ENCODE measurements at places on chromosomes 3 and 15.

- no peak for DNase-seq
These were observed 40.4 kb upstream of the PRICKLE2 start for GRCh38 chr3:64265646-64266045.

DNA sequence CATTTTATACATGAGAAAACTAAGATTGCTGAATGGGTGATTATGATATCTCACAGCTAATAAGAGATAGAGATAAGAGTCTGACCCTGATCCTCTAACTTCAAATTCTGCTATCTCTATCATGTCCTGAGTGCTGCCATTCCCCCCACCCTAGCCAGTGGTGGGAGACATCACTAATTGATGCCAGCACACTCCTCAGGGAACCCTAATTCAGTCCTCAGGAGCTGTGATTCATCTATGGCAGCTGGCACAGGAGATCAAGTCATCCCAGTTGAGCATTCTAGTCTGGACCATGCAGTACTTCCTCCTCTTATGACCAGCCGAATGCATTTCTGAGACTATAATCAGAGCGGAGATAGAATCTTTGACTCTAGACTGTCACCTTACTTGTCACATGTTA, 71.9 kb downstream of the SYNM start:
- no peak for DNase-seq

- peak; percentile 31 for DNase-seq
These were observed 162.4 kb upstream of the CGNL1 start for GRCh38 chr15:57213862-57214261.

DNA sequence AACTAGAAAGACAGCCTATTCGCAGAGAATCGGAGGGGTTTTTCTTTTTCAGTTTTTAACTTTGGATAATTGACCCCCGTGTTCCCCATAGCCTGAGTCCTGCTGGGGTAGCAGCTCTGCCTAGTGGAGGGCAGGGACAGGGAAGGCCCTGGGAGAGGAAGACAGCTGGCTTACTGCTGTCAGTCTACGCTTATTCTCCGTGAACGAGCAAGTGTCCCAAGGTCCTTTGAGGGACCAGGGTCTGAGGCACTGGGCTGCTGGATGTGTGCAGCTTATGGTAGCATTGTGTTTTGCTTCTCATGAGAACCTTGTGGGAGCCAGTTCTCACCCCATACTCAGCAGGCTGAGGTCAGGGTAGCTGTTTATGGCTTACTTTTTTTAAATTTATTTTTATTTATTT, 3.0 kb downstream of the LIMD1 start:
- DNase-seq, result no peak

GRCh38 chr3:69197455-69197854, 75.1 kb upstream of the LMOD3 start:
- no peak for DNase-seq

- DNase-seq, result no peak
These were observed 22.5 kb downstream of the CCDC33 start for GRCh38 chr15:74258456-74259291.

GRCh38 chr3:59677747-59678702, 628.2 kb upstream of the CFAP20DC start:
- DNase-seq, result no peak

GRCh38 chr3:129645286-129645685, 38.8 kb upstream of the PLXND1 start:
- no peak for DNase-seq

- no peak for DNase-seq
These were observed 34.0 kb upstream of the DUSP7 start for GRCh38 chr3:52090131-52090932.

- no peak for DNase-seq
These were observed 10.7 kb downstream of the CEP63 start for GRCh38 chr3:134496471-134497071.

DNA sequence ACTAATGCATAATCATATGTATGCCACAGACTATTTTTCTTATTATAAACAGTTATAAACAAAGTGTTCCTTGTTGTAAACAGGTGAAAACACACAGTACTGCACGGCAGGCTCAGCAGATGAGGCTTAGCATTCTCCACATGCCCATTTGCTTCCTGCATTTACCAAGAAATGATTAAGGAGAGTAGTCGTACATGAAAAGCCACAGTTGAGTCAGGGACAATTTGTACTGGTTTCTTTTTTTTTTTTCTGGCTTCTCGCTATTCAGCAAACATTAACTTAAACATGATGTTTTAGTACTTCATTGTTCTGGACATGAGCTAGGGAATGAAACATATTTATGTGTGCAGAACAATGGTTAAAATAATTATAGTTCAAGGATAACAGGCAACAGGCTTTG, 63.4 kb downstream of the GHSR start:
- no peak for DNase-seq

DNA sequence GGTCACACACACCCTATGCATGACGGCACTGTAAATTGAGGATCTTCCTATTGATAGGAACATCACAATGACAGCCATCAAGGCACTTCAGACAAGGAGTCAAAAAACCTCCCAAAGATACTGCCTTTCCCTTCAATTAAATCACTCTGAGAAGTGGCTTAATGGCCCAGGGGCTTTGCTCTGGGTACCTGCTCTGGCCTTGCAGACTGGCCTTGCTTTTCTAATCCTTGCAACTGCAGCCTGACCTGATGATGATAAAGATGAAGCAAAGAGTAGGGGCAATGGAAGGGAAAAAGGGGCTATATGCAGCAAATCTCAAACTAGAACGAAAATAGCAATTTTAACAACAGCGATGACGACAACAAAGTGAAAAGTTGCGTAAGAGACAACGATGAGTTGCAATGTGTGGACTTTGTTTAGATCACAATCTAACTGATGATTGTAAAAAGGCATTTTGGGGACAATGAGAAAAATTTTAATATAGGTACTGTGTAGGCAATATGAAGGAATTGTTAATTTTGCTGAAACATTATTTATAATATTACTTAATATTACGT, 14.6 kb downstream of the ADAMTS9 start:
- DNase-seq, result no peak

GRCh38 chr3:42101481-42101880, 10.3 kb downstream of the TRAK1 start:
- DNase-seq, result no peak

GRCh38 chr3:160105907-160106584, 117.4 kb downstream of the IL12A start:
- DNase-seq, result no peak

DNA sequence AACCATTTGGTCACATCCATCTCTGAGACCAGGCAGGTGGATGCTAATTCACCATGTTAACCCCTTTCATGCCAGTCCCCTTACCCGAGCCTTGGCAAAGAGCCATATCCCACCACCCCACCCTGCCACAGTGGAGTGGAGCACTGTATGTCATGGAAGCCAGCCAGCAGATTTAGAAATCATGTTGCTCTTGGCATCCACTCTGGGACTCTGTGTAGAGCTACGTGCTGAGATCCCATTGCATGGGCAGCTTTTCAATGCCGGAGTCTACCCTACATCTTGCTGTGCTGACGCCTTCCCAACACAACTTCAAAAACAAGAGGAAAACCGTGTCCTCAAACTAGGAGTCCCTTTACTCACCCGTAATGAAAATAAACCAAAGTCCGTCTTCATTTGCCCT, 131.0 kb downstream of the NTRK3 start:
- no peak for DNase-seq

- no peak for DNase-seq
These were observed 215.2 kb upstream of the ROPN1 start for GRCh38 chr3:124207077-124207476.

DNA sequence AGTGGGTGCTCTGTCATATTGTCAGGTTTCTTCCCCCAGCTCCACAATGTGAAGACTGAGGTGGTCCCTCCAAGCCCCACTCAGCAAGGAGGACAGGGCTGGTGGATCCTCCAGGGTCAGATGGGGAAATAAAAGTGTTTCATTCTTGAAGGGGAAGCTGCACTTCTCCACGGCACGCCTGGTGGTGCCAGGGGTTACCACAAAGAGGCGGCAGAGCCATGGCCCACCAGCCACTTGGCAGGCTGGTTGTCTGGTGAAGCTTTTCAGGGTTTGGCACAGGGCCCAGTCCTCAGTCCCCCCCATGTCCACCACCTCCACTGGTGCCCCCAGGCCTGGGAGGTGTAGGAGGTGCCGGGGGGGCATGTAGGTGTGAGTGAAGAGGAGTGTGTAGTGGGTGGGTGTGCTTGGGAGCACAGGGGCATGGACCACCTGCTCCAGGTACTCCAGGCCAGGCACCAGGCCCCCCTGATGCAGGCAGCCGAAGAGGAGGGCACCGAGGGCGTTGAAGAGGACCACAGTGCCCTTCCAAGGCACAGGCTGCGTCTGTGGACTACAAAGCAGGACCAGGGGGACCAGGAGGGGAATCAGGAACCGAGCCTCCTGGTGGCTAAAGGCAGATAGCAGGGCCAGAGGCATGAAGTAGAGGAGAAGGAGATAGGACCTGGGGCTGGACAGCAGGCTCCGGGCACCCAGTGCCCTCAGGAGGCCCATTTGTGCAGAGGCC, 5.0 kb upstream of the NCBP2 start:
- no peak for DNase-seq

- peak; percentile 68 for DNase-seq
These were observed at the start of gene CELF6 for GRCh38 chr15:72319985-72320671. Gene CELF6, minus strand, starts transcription at chr15:72320157. Its CDS starts 283 bp downstream, at chr15:72319874.

GRCh38 chr3:160719710-160720109, 36.3 kb upstream of the PPM1L start:
- DNase-seq, result no peak

GRCh38 chr3:65521032-65521431, 517.7 kb downstream of the MAGI1 start:
- no peak for DNase-seq

DNA sequence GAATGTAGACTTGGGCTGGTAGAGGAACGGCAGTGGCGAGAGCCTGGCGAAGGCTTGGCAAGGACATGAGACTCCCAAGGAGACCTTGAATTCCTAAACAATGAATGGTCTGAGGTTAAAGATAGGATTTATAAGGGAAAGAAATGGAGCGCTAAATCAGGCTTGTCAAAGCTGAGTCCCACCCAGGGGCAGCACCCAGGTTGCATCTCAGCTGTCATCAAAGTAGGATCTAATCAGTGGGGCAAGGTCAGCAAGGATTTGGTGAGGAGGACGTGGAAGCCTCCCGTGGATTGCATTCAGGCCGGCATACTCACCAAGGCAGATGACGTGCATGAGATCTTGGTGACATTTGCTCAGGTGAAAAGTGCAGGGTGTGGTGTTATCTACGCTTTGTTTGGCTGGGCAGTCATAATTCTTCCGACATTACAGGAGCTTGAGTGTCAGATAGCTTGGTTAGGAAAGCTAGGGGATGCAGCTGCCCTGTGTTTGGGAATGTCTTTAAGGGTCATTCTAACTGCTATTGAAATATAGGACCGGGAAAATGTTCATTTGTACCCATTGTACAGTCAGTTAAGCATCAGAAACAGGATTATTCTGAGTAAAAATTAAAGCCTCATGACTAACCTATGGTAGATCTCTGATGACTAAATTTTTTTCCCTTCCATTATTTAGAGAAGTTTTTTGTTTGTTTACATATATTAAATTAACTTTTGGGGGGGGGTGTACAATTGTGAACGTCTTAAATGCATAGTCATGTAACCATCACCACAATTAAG, 99.4 kb upstream of the TSC22D2 start:
- DNase-seq, result no peak

DNA sequence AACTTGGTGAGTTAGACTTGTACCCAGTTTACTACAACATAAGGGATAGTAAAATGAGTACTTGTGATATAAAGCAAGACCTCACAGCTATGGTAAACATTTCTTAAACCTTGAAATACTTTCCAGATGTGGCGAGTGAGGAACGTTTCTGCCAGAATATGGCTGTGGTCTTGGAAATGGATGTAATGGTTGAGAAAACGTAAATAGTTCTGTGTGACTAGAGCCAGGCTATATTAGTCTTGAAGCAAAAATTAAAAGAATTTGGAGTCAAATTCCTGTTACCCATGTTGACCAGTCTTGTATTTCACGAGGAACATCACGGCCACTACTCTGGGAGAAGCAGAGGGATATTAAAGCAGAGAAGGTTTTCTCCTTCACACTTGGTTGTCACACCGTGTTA, 15.3 kb downstream of the OR4F15 start:
- DNase-seq, result no peak

DNA sequence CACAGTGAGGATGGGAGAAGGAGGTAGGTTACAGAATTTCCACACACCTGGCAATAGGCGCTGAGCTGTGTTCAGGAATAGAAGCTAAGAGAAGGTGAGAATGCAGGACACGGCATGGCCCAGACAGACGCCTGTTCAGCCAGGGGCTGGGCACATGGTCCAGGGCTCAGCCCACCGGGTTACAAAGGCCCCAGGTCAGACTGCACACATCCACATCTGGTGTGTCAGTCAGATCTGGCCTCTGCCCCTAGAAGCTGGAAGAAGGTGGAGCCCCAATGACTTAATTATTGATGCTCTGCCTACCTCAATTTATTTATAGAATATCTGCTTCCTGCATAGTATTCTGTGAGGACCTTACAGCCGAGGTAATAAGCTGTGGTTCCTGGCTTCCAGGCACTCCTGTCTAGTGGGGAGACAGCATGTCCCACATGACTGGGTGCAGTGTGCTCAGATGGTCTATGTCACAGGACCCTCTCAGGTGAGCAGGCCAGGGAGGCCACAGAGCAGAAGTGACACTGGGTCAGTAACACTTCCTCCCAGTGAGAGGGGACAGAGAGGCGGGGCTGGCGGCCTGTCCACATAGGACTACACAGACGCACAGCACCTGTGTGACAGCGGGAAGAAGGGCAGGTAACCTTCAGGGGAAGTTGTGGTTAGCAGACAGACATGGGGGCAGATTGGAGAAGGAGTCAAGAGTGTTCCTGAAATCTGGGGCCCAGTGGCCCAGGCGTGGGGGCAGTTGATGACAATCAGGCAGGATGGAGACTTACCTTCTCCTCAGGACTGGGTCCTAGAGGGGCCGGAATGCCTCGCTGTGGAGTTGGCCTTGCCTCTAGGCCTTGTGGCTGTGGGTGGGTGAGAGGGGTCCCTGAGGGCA, 38.6 kb upstream of the PLXNA1 start:
- DNase-seq, result no peak

DNA sequence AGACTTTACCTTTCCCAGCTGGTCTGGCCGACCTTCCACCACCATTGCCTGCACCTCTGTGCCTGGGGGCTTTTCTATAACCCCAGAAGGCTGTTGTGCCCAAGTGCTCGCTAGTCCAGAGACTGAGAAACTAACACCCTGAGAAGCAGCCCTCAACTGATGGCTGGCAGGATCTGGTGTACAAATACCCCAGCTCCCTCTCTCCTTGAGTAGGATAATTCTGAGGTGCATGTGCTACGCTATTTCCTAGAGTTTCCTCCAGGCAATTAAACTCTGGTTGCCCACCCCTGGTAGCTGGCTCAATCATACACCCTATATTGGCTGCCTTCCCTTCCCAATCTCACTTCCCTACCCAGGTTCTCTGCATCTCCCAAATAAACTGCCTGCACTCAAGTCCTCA, 11.5 kb upstream of the SLC6A1 start:
- DNase-seq, result no peak

GRCh38 chr3:47005212-47006144, 26.0 kb downstream of the NBEAL2 start:
- no peak for DNase-seq

GRCh38 chr3:172582712-172583111, 59.5 kb upstream of the TNFSF10 start:
- no peak for DNase-seq

GRCh38 chr3:132721479-132722164, 587 bp downstream of the NPHP3 start:
- no peak for DNase-seq

Data from SHP77 treated with DMSO at 0.1 percent for 48 hours (cell line).